ENCODE measurements at places on chromosomes 4 and X. TPM values are rescaled to one million over a fixed set of nuclear protein-coding genes. Genes with fewer than 3 reads are reported as not detected.

The GAGE1 gene
- not detected for total RNA-seq

The VSIG4 gene
- total RNA-seq, result not detected

The TEX11 gene
- not detected for total RNA-seq

The TXK gene
- under 0.01 TPM for total RNA-seq

The SSX7 gene
- total RNA-seq, result not detected

The SLC7A11 gene
- 6.4 TPM for total RNA-seq

The FAM184B gene
- not detected for total RNA-seq

The RTL9 gene
- not detected for total RNA-seq

The NRK gene
- total RNA-seq, result 0.25 TPM

The NDST3 gene
- total RNA-seq, result 8.3 TPM

The GLUD2 gene
- total RNA-seq, result 0.63 TPM

The IL2RG gene
- 0.13 TPM for total RNA-seq

The MAGEA1 gene
- not detected for total RNA-seq

The ANOS1 gene
- 0.63 TPM for total RNA-seq

The ATOH1 gene
- not detected for total RNA-seq

The CTAG1A gene
- not detected for total RNA-seq

The MAGEA10 gene
- not detected for total RNA-seq

The SLC4A4 gene
- not detected for total RNA-seq

The NIPAL1 gene
- total RNA-seq, result 0.39 TPM

The PHOX2B gene
- not detected for total RNA-seq
